ENCODE measurements at places on chromosomes 3 and 15.

DNA sequence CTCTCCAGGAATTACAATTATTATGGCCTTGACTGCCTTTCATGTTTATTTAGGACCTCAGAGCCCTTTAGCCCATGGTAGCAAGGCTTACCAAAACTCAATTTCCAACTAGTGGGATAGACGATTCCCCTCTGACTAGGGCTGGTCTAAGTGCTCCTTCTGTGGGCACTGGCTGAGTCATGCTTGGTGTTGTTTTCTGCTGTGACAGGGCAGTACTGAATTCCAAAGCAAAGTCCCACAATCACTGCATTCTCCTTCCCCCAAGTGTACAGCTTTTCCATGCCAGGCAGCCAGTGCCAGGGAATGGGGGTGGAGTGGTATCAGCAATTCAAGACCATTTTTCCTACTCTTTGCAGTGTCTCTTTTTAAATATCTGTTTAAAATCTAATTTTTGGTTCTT is 509.0 kb upstream of the NECTIN3 start:
- peak; percentile 14 for DNase-seq

- DNase-seq: no peak
Observed at GRCh38 chr3:55668359-55668758, 181.3 kb upstream of the WNT5A start.

DNA sequence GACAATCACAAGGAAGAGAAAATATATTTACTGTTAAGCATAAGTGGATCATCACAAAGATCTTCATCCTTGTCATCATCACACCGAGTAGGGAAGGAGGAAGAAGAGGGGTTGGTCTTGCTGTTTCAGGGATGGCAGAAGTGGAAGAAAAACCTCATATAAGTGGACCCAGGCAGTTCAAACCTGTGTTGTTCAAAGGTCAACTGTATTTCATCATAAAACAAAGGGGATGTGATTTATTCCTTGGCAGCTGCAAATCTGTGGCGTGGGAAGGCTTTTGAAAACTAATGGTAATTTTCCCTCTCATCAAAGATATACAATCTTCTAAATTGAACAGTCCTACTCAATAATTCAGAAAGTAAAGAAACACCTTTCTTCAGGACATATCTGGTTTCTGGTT is 129.9 kb upstream of the ABI3BP start:
- no peak for DNase-seq

DNA sequence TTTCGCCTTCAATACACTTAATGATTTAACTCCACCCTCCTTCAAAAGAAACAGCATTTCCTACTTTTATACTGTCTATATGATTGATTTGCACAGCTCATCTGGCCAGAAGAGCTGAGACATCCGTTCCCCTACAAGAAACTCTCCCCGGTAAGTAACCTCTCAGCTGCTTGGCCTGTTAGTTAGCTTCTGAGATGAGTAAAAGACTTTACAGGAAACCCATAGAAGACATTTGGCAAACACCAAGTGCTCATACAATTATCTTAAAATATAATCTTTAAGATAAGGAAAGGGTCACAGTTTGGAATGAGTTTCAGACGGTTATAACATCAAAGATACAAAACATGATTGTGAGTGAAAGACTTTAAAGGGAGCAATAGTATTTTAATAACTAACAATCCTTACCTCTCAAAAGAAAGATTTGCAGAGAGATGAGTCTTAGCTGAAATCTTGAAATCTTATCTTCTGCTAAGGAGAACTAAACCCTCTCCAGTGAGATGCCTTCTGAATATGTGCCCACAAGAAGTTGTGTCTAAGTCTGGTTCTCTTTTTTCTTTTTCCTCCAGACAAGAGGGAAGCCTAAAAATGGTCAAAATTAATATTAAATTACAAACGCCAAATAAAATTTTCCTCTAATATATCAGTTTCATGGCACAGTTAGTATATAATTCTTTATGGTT is at the start of gene CCR5:
TSS of gene CCR5 (plus strand) at position 108 of the 680 bp plus-strand sequence. CDS start 1,957 bp downstream, outside the sequence.
- DNase-seq: no peak

DNA sequence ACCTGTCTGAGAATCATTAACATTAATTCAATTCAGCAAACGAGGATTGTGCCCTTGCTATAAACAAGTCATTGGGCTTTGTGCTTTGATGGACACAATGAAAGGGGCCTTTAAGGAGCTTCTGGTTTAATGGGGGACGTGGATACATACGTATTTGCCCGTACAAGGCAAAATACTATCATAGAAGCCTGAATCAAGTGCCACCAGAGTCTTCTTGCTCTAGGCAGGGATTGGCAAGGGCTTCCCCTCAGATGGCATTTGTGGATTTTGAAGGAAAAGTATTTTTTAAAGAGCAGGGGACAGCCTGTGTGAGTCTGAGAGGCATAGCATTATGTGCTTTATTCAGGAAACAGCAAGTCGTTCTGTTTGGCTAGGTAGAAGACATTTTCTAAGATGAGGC is 83.7 kb upstream of the NEDD4 start:
- DNase-seq: no peak

GRCh38 chr3:188180114-188180513 is 26.2 kb downstream of the LPP start:
- DNase-seq: no peak

DNA sequence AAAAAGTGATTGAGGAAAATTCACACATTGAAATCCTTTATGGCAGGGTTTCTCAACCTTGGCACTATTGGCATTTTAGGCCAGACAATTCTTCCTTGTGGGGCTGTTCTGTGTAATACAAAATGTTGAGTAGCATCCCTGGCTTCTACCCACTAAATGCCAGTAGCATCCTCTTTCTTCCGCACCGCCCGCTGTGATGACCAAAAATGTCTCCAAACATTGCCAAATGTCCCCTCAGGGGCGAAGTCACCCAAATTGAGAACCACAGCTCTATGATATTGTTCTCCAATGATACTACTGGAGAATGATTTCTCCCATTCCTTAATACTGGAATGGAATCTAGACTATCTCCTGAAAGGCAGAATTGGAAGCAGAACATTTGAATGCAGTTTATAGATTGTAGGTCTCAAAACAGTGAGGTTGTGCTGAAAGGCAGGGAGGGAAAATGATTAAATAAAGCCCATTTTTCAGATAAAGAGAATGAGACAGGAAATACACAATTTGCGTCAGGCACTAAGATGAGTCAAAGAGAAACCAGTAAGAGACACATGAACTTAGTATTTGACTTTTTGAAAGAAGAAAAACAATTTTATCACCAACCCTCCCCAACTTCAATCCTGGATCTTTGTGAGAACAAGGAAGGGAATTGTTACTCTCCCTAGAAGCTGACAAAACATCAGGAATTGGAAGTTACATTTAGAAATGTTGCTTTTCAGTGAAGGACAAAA is 101.6 kb upstream of the TNIK start:
- DNase-seq: no peak

DNA sequence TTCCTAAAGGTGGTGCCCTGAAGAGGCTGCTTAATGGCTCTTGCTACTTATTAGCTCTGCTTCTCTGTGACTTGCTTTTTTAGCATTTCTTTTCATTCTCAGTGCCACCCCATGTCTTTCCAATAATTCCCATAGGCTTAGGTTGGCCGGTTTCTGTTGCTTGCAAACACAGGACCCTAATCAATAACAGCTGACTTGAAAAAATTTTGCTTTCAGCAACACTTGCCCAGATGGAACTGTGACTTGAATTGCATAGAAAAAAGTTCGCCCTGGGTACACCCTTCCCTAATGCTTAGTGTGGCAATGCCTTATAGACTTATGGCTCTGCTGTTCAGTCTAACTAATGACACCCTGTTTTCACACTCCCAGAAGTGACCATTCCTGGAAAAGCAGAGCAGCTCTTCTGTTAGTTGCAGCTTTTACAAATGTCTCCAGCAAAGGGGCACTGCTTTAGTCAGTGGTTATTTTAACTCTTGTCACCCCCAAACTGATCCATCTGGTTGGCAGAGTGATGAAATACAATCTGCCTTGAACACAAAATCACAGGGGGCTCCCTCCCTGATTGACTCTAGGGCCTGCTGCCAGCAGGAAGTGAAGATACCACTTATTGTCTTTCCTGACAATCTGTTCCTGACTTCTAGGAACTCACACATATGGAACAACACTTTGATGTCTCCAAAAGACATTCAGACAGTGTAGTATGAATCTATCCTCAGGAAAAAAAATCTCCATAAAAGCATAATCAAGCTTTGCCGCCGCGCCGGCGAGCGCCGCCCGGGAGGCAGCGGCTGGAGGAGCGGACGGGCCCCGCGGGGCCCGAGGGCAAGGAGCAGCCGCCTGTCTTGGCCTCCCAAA is 9.7 kb upstream of the SLMAP start:
- no peak for DNase-seq

DNA sequence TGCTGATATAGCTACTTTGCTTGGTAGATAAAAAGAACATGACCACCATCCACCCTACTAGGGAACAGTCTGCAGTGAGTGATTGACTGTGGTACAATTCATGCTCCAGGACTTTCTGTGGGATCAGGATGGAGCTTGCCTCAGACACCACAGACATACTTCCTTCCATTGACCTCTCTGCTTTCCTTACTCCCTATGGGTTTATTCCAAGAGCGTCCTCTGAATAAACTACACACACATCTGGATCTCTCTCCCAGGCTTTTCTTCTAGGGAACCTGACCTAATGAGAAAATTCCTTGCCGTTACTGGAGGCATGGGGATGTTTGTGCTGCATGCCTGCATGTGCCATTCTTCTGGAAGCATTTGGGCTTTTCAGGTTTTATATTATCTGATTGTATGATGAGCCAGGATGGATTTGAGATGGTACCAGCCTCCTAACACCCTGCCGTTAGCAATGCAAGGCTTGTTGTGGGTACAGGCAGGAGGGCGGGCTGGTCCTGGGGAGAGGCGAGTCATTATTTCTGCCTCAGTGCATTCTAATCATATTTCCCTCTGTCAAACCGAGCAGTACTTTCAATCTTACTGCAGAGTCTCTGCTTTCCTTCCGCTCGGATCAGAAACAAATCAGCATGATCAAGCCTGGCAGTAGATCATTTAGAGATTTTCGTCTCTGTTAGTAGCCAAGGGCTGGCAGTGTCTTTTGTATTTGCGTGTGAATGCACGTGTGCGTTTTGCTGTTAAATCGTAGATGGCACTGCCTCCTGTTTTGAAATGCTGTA is 279.2 kb downstream of the PDCD6IP start:
- no peak for DNase-seq

GRCh38 chr3:14200276-14200675 is 21.7 kb downstream of the LSM3 start:
- no peak for DNase-seq
